ENCODE measurements at places on chromosomes 6 and 20.

GRCh38 chr6:151905072-151905471, 97.6 kb downstream of the ESR1 start:
- DNase-seq, result no peak

DNA sequence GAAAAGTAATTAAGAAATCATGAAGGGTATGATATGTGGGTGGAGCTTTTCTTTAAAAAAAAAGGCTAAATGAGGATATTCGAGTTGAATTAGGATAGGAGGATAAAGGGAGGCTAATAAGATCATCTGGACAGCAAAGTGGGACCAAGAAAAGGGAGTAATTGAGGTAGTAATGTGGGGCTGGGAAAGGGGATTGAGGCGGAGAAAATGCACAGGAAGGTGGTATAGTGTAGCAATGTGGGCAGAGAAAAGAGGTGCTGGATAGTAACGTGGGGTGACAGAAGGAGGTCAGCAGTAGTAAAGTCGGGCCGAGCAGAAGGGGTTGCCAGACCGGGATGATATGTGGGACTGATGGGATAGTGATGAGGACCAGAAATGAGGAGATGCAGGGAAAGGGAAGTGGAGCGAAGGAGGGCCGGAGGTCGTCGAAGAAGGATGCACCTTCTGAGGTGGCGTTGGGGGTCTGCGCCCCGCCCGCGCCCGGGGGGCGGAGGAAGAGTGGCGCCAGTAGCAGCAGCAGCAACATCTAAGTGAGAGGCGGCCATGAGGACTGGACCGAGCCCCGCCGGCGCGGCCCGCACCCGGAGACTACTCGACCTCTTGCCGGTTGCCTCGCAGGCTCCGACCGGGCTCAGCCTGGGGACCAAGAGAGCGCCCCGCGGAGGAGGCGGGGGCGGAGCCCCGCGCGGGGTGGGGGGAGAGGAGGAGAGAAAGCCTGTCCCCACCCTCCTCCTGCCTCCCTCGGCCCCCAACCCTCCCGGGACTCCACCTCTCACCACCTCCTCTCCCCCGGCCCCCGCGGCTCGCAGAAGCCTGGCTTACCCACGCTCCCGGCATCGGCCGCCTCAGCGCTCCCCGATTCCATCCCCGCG, 887 bp downstream of the GABBR1 start:
- DNase-seq, result no peak

DNA sequence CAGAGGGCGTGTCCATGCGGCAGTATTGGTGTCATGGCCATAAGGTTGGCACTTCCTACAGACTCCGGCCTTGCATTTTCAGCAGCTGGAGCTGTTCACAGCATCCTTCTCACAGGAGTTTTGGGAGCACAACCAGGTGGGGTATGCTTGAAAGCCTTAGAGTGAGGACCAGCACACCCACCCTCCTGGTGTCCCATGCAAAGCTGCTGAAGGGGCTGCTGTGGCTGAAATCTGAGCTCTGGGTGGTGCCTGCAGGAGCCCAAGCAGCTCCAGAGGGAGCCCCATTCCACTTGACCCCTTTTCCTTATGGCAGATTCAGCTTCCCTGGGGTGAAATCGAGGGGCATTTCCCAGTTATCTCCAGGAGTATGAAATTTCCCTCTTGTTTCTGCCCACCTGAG, 74.0 kb upstream of the BHLHE23 start:
- no peak for DNase-seq

- no peak for DNase-seq
These were observed 60.7 kb downstream of the AKAP12 start for GRCh38 chr6:151300267-151300991.

DNA sequence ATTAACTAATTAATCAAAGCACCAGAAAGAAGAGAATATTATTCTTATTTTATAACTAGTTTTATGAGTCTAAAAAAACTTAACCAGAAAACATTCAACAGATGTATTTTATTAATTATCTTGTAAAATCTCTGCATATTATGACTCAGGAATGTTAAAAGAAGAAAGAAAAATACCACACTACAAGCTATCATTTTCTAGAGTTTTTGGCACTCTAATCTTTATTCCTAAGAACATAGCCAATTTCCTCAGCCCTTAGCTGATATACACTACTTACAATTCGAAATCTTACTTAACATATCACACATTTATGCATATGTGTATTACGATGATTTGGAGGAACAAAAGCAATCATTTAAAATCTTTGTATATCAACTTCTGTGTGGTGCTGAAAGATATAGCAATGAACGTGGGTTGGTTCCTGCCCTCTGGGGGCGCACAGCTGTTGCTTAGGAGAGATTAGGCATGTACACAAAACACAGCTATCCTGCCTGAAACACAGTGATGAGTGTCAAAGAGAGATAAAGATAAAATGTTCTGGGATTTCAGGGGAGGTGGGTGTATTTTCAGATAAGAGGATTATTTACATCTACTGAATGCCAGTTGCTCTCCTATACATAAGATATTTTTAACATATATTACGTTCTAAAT, 404.5 kb downstream of the SYNE1 start:
- DNase-seq, result peak; percentile 82

GRCh38 chr6:138726066-138726756, 47.4 kb upstream of the CCDC28A start:
- DNase-seq, result no peak

- DNase-seq, result no peak
These were observed 277.3 kb downstream of the ZNF217 start for GRCh38 chr20:53316206-53316937.

DNA sequence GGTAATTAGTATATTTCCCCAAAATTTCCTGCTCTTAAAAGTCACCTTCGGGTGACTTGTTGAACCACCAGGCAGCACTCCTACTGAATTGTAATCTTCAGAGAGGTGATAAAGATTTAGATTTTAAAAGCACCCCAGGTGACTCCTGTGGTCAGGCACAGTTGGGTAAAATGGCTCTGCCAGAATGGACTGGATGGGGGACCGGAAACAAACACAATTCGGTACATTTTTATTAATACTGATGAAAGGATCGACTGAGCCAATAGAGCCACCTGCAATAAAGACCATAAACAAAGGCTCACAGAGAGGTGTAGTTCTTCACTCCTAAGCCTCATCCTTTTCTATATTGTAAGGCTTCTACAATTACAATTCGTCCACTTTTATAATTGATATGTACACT, 19.6 kb upstream of the FAM83C start:
- DNase-seq, result no peak

- DNase-seq, result peak; percentile 48
These were observed 901.0 kb upstream of the MAP3K7 start for GRCh38 chr6:91487696-91488392.

GRCh38 chr6:91926827-91927226, 1340.0 kb upstream of the MAP3K7 start:
- no peak for DNase-seq

GRCh38 chr20:48131581-48131980, 346.3 kb upstream of the SULF2 start:
- DNase-seq, result no peak

DNA sequence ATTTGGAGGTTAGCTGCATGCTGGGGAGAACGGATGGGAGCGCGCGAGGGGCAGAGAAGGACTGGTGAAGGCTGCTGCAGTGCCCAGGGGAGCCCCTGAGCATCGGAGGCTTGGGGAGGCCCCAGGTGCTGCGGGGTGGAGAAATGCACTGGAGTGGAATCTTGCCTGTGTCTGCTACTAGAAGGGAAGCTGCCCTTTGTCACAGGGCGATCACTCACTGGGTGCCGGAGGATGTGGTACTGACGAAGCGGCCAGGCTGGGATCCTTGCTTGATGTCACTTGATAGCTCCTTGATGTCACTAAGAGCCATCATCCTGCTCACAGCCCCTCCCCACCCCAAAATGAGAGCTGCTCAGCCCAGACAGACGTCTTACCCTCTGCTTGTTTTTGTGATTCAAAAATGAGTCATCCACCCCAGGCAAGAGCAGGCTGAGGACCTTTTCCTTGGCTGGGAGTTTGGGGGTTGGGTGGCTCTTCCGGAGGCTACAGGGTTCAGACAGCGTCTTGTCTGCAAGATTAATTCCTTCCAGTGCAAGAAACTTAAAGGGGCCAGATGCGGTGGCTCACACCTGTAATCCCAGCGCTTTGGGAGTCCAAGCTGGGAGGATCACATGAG, 62.6 kb upstream of the PMEPA1 start:
- no peak for DNase-seq

DNA sequence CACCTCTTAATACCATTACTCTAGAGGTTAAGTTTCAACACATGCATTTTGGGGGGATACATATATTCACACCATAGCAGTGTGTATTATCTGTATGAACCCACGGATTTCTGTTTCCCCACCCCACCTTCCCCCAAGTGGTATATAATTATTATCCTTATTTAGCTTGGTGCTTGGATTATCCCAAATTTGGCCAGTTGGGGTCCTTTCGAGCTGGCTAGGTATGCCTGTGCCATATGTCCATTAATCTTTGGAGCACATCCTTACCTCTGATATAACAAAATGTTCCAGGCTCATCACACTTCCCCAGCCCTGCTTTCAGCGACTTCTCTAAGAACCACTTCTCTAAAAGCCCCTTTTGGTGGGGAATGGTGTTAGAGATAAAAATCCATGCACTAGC, 118.7 kb upstream of the MLIP start:
- DNase-seq, result no peak

DNA sequence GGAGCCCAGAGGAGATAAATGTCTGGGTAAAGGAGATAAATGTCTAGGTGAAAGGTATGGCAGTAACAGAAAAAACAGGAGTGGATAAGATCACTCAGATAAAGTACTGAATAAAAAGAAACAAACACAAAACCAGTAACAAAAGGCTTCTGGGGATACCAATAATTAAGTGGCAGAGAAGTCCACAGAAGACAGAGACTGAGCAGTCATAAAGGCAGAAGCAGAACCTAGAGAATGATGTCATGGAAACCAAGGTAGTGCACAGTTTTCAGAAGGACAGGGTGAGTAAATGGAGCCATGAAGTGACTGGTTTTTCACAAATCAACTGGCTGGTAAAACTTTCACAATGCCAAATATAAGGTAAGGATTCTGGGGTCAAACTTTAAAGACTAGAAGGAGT, 80.9 kb upstream of the PLN start:
- no peak for DNase-seq

- no peak for DNase-seq
These were observed 4.5 kb downstream of the NCOA6 start for GRCh38 chr20:34820805-34821578.

DNA sequence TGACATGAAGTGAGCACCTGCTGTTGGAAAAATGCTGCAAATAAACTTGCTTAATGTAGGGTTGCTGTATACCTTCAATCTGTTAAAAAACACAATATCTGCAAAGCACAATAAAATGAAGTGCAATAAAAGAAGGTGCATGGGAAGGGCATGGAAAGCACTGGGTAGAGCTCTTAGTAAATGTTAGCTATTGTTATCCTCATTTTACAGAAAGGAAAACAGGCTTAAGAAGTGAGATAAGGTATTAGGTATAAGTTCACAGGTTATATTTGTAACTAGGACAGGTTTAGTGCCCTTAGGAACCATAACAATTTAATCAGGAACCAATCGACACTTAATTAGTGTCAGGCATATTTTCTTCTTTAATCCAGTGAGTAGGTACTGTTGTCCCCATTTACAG, 36.7 kb downstream of the SLC22A2 start:
- no peak for DNase-seq

GRCh38 chr20:64196847-64197306, 32.6 kb downstream of the MYT1 start:
- no peak for DNase-seq

- no peak for DNase-seq
These were observed 2.5 kb upstream of the FASTKD5 start for GRCh38 chr20:3162080-3162611.

GRCh38 chr6:121222656-121223055, 111.6 kb downstream of the TBC1D32 start:
- peak; percentile 31 for DNase-seq

DNA sequence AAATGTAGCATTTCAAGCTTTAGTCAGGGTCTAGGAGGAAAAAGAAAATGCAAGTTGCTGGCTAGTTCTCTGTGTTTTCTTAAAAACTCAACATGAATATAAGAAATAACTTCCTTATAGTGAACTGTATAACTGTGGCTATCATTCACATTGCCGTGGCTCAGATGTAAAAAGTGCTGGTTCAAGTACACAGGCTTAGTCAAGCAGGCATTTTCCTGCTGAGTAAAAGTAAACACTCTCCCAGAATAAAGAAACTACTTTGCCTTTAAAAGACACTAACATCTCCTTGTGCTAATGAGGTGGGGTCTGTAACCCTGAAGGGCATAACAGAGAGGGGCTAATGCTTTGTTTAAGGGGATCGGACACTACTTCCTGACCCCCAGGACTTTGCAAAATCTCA, 3.3 kb downstream of the ATP5F1E start:
- DNase-seq, result no peak

GRCh38 chr20:53735536-53736050, 142.0 kb upstream of the ZNF217 start:
- DNase-seq, result no peak

GRCh38 chr20:54167909-54168872, 5.6 kb downstream of the CYP24A1 start:
- no peak for DNase-seq

- DNase-seq, result no peak
These were observed 129.1 kb downstream of the PREX1 start for GRCh38 chr20:48698507-48699267.
